ENCODE measurements at places on chromosomes 16 and 17.

DNA sequence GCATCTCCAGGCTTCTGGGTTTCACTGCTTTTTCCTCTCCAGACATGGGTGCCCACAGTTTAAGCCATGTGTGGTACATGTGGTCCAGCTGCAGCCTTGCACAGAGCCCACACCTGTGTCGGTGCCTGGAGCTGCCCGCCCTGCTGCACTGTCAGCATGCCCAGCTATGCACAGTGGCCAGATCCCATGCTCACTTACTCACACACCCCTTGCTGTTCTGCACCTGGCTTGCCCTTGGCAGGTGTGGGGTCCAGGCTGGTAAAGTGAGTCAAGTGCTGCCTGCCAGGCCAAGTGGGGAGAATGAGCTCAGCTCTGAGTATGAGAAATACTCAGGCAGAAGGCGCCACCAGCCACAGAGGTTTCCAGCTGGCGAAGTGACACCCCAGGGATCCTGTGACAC, 739.9 kb downstream of the CDH11 start:
- DNase-seq, result no peak

- DNase-seq, result no peak
Measured at GRCh38 chr17:79552824-79553223, 58.0 kb downstream of the RBFOX3 start.

DNA sequence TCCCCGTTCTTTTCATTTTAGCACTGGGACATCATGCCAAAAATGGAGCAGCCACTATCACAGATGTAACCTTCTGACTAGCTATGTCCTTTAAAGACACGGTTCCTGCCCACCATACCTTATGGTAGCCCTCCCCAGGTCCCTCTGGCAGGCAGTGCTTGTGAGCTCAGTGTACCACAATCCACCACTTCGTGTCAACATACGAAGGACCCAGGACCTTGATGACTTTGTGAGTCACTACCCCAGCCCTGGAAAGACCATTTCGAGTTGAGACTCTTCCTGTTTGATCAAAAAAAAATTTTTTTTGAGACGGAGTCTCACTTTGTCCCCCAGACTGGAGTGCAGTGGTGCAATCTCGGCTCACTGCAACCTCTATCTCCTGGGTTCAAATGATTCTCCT, 21.0 kb upstream of the FLCN start:
- no peak for DNase-seq

- no peak for DNase-seq
Measured at GRCh38 chr17:16929757-16930520, 42.0 kb downstream of the TNFRSF13B start.

GRCh38 chr16:53449816-53450517, 15.7 kb downstream of the RBL2 start:
- DNase-seq, result no peak

- no peak for DNase-seq
Measured at GRCh38 chr17:14594690-14595089, 293.8 kb downstream of the HS3ST3B1 start.

- DNase-seq, result peak; percentile 100
Measured at GRCh38 chr17:7572588-7573323, 6.7 kb upstream of the CD68 start.

GRCh38 chr17:245611-246010, 64.2 kb upstream of the DOC2B start:
- DNase-seq, result no peak

- DNase-seq, result peak; percentile 23
Measured at GRCh38 chr16:50742576-50743200, 802 bp downstream of the CYLD start.

DNA sequence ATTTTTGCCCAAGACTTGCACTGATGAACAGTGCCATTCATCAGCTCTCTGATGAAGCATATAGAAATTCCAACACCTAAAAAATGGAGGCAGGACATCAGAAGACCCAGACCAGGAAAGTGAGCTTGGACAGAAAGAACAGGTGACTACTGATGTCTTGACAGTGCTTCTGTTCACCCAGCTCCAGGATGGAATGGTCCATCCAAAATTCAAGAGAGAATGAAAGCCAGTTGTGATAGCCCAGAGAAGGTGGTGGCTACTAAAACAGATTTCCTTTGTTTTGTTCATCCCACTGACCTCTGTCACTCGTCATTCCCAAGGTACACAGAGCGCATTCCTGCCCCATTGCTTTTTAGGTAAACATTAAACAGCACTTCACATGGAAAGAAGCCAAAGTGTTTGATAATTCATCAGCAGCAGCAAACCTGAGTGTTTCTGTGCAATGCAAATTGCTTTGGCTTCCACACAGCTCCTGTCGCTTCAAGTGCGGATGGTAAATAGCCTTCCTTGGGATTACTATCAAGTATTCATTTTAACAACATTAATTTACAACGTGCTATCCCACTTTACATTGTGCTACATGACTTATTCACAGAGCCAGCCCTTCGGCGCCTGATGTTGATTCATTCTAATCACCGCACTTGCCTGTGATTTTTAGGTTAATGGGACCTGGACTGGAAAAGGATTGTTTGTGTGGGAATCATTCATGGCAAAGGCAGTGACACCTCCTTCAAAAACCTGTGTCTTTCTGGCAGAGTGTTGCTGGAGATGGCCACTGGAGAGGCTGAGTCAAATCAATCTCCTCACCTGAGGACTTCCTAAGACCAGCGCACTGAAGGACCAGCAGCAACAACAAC, 65.1 kb upstream of the TOX3 start:
- no peak for DNase-seq

DNA sequence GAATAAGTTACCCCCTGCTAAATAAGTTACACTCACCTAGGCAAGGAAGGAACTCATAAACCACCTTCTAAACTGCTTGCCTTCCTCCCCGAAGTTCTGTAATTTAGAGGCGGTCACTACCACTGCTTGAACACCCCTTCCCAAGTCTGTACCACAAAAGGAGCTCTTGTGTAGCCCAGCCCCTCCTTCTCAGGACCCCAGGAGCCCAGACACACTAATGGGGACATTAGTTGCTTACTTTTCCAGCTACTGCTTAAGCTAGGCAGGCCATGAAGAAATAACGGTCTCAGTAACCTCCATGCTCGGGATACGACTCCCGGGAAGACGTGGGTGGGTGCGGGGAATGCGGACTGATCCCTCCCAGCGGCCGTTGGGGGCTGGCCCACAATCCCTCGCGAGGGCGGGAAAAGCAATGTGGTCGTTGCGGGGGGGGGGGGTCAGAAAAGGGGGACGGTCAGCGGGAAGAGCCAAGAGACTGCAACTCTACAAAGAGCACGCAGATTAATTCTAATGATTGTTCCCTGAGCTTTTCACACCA, at the start of gene TEX14:
TSS of gene TEX14 (minus strand) at position 345 of the 538 bp plus-strand sequence. CDS start 40,044 bp downstream, outside the sequence.
- DNase-seq, result no peak

- DNase-seq, result no peak
Measured at GRCh38 chr16:66728804-66729203, 22.6 kb downstream of the DYNC1LI2 start.
